Pancreas (tissue), 10 donors: ENCODE measurements at places on chromosomes 7 and 10. TPM values are rescaled to one million over a fixed set of nuclear protein-coding genes. Genes with fewer than 3 reads are reported as not detected.

GRCh38 chr7:121006711-121007315, 18.3 kb downstream of the CPED1 start:
- no peak for DNase-seq

GRCh38 chr7:99928994-99929729, at the start of gene GJC3:
TSS of gene GJC3 (minus strand) at chr7:99929620. CDS start at chr7:99929620, 0 bp downstream.
- DNase-seq = peak; percentile 65

DNA sequence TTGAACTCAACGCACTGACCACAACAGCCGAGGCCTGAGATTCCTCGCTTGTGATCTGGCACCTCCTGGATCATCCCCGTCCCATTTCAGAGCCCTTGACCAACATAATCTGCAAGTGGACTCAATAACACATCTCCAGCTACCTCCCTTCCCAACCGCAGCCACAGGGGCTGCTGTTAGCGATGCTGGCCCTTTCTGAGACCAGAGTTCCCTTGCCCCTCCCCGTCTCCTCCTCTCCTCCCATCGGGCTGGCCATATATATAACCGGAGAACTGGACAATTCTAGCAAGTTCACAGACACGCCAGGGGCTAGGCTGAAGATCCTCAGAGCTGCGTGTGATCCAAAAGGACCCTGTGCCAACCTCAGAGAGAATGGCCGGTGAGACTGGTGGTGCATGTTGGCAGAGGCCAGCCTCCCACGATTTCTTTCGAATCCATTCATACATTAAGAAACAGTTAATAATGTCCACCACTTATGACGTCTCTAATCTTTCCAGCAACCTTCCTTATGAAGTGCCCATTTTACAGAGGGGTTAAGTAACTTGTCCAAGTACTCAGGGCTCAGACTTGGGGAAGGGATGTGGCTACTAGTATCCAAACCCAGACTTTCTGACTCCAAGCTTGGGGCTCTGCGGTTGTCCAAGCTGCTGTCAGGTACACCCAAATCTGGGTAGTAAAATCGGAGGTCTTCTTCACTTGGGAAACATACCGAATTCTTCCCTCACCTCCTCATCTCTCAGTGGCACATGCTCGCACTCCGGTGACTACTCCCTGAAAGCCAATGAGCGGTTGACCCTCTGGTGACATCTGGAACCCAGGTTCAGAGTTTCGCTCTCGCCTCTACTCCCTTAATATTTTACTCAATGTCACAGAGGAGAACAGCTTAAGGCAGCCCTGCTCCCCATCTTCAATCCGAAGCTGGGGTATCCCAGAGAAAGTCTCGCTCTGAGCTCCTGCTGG, 11.2 kb upstream of the FEZF1 start:
- no peak for DNase-seq

INHBA gene
- polyA plus RNA-seq = 0.26 TPM

GRCh38 chr10:77622889-77623291, 14.7 kb downstream of the KCNMA1 start:
- no peak for DNase-seq

FANK1 gene
- 13.2 TPM for polyA plus RNA-seq

DNA sequence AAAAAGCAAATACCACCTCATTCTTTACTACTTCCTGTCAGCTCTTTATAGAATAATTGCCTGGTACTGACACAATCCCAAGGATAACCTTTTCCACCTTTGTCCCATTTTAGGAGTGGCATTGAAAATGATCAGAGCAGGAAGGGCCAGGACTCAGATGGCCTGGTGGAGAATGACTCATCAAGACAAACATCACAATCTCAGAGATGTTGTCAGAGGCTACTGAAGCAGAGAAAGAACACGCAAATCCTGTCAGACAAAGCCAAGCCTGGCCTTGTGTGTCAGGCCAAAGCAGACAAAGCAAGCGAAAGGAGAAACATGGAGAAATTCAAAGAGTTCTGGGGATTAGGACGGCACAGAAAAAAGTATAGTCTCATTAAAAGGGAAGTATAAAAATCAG, 40.9 kb downstream of the NSUN6 start:
- no peak for DNase-seq

DNA sequence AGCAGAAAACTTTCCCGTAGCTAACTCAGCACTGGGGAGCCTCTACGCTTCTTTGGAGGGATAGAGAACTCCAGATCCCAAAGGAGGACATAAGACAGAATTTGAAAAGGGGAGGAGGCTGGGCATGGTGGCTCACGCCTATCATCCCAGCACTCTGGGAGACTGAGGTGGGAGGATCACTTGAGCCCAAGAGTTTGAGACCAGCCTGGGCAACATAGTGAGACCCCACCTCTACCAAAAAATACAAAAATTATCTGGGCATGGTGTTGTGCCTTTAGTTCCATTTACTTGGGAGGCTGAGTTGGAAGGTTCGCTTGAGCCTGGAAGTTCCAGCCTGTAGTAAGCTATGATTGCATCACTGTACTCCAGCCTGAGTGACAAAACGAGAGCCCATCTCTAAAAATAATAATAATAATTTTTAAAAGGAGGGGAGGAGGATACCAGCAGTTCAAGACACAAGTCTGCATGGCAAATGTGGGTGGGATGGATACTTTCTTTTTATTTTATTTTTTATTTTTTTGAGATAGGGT, 165.9 kb upstream of the SH2B2 start:
- no peak for DNase-seq

DNA sequence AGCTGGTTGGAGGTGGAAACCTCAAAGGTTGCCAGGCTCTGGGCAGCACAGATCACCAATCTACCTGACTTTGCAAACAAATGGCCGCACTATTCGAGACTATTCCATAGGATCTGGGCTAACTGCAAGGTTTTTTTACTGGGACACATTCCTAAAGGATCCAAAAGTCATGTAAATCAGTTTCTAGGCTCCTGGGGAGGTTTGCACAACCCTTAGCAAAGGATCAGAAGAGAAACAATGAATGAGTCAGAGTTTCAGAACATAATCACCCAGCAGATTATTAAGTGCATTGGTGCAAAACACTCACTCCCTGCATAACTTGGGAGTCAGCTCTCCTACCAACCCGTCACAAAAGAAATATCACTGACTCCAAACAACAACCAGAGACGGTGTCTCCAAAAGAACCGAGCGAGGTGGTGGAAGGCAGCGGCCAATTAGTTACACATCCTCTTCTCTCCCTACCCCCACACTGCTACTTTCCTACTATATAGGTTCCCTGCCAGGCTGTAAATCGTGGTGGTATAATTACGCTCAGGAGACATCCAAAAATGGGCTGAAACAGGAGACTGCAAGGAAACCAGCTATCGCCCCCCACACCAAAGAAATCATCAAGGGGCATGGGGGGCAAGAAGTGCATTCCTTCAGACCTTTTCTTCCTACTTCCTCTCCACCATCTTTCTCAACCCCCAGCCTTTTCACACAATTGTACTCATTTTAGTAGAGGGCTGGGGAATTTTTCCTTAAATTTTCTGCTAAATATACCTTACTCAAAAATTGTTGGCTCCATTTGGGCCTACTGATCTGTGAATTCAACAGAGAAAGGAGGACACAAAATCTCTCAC, 3.2 kb downstream of the UBE2H start:
- DNase-seq = no peak

ERV3-1 gene
- 3.4 TPM for polyA plus RNA-seq

DNA sequence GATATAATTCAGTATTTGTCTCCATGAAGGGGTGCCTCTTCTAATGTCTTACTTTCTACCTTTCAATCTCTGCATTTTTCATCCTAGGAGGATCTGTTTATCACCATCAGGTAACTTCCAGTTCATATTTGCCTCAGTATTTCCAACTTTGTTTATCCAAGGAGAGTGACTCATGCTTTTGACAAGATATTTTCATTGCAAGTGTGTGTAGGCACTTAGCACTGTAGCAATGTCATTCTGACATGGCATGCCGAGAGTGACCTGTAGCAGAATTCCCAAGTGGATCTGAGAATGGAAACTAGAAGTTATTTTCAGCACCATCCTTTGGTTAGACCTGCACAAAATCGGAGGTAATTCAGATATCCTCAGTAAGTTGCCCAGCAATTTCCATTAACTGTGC, 129.9 kb downstream of the INHBA start:
- DNase-seq = no peak

DNA sequence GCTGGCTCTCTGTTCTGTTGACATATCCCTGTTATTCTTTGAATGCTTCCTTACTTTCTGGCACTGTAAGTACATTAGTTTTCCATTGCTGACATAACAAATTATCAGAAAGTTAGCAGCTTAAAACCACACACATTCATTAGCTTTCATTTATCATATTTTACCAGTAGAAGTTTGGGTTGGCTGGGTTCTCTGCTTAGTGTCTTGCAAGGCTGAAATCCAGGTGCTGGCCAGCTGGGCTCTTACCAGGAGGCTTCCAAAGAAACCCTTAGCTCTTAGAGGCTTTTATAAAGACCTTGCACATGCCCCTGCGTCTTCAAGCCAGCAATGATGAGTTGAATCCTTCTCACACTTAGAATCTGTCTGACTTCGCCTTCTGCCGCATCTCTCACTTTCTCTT, 160.6 kb downstream of the MLLT10 start:
- DNase-seq = no peak

GRCh38 chr7:88637795-88638194, 121.7 kb upstream of the ZNF804B start:
- DNase-seq = no peak

FLNC gene
- polyA plus RNA-seq = 2.1 TPM

NKX2-3 gene
- polyA plus RNA-seq = 6.2 TPM

- peak; percentile 18 for DNase-seq
Observed at GRCh38 chr7:47386273-47386835, 195.6 kb downstream of the TNS3 start.

DNA sequence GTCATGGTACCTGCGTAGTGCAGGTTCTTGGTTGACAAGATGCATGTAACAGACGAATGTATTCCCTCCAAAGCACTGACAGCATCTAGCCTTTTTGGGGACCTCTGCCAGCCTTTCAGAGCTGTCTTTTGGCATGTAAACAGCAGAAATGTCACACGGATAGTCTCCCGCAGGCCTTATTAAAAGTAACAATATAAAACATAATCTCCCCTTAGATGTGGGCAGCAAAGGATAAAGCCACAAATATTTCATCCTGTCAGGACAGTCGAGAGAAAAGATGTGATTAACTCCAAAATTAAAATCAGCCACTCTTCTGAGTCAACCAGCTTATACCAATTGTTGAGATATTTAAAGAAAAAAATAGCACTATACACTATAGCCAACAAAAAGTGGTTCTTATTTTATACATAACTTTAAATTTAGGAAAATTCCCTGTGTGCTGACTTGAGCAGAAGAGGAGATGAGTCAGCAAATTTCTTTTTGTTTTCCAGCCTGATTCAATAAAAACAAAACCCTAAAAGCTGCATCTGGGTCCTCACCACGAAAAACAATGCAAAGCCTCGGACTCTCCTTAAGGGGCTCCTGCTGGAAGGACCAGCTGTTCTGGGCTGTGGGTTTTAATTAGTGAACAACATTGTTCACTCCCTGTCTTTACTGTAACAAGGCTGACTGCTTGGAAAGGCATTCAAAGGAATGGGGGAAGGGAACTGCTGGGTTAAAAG, 240.2 kb downstream of the ADAM12 start:
- no peak for DNase-seq

GRCh38 chr7:29287366-29287765, 92.8 kb downstream of the CHN2 start:
- DNase-seq = no peak

MKX gene
- polyA plus RNA-seq = 0.15 TPM

DNA sequence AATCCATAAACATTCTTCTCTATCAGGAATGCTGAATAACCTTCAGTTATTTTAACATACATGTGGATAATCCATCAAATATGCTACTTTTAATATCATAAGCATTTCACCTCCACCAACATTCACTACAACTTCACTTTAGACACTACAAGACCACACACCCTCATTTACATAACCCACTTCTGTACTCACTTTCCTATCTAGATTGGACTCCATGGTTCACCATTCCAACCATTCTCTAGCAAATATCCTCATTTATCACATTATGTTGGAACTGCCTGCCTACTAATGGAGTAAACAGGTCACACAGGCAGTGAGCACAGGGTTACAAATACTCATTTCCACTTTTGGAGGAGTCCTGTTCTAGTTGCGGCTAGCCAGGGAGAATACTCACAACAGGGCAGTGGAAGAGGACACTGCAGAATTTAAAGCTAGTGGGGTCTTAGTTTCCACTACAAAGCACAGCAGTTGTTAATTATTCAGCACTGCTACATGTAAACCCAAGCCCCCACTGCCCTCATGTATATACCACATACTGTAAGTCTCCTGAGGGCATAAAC, 18.4 kb downstream of the SNX13 start:
- no peak for DNase-seq

GJD4 gene
- polyA plus RNA-seq = 0.11 TPM

DNA sequence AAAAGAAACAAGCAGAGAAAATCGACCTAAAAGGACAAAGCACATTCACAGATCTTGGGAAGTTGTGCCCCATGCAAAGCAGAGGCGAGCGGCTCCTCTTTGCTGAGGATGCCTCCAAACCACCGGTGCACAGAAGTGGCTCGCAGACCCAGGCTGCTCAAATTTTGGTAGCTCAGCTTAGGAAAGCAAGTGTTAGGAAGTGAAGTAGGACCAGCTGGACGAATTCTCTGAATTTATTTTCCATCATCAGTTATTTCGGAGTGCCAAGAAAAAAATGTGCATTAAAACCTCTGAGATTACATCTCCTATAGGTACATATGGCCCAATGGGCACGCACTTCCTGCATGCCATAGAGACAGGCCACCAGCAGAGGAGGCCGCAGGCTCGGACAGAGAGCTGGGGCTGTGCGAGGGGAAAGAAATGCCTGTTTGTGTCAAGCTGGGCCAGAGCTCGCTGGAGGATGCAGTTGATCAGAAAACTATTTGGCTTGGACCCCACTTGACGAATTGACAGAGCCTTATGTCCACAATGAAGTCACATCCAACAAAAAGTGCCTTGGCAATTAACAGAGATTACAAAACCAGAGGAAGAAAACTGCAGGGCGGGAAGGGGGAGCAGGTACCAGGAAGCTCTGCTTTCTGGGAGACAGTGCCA, 122.3 kb upstream of the LYZL2 start:
- DNase-seq = no peak

GRCh38 chr7:66219805-66220204, 14.7 kb downstream of the TPST1 start:
- no peak for DNase-seq

- no peak for DNase-seq
Observed at GRCh38 chr10:69088471-69088769, 517 bp downstream of the SRGN start.

DNA sequence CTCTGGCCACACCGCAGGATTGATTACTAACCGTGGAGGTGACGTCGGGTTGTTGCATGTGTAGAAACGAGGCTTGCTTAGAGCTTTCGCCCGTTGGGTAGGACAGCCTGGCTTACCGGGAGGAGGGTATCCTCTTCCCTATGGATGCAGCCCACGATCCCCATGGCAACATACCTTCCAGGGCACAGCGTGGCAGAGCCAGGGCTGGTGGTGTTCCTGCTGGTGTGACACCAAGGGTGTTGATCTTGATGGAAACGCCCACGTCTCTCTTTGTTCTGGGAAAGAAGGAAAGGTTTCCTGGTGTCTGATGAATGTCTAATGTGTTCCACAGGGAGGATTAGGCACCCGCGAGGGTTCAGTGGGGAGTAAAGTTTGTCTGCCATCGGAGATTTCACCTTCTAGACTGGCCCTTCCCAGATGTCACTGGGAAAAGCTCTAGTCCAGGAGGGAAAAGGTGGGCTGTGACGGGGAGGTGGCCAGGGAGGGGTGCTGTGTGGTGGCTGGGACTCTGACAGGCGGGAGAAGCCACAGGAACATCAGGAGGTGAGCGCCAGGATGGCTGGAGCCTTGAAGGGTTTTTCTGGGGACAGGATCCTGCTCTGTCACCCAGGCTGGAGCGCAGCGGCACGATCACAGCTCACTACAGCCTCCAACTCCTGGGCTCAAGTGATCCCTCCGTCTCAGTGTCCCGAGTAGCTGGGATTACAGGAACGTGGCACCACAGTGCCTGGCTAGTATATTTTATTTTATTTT, 102.1 kb downstream of the CUX1 start:
- no peak for DNase-seq
